ENCODE measurements at places on chromosomes 2 and 18.

GRCh38 chr2:96832754-96833507 lies 10.9 kb downstream of the ANKRD23 start:
- peak; percentile 57 for DNase-seq

- DNase-seq = no peak
These were observed 234.3 kb downstream of the AGAP1 start for GRCh38 chr2:235727891-235728799.

GRCh38 chr2:222050981-222051380 lies 247.8 kb downstream of the PAX3 start:
- no peak for DNase-seq

DNA sequence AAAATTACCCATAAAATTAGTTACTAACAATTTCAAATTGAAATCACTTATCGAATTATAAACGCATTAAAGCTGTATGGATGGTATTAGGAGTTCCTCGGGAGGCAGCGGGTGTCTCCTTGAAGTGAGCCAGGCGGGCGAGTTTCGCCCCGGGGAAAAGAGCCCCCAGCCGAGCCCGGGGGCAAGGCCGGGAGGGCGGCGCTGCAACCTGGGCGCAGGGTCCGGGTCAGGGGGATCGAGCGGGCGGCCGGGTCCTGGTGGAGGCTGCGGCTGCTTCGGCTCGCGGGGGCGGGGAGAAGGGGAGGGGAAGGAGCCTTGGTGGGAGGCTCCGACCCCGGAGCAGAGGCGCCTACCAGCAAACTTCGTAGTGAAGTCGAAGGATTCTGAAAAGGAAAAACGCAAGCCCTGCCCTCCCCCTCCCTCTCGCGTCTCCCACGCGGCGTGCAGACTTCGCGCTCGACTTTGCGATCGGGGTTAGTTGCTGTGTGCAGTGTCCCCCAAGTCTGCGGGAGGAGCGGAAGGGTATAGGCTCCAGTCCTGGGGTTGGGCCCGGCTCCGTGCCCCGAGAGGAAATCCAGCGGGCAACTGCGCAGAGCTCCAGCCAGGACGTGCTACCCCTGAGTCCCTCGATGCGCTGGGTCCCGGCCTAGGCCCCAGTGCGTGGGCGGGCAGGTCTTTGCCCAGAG lies 140.8 kb downstream of the MEIS1 start:
- peak; percentile 39 for DNase-seq

GRCh38 chr2:221478485-221478863 lies 93.6 kb downstream of the EPHA4 start:
- no peak for DNase-seq

GRCh38 chr18:57148263-57148662 lies 1.4 kb downstream of the BOD1L2 start:
- DNase-seq = no peak

GRCh38 chr2:159051661-159052060 lies 83.2 kb downstream of the TANC1 start:
- DNase-seq = no peak

GRCh38 chr2:127913808-127914457 lies 28.2 kb upstream of the AMMECR1L start:
- no peak for DNase-seq

- DNase-seq = no peak
These were observed 1.8 kb downstream of the B3GNT7 start for GRCh38 chr2:231397011-231397927.

GRCh38 chr2:241354668-241355658 lies 1.1 kb upstream of the FARP2 start:
- peak; percentile 63 for DNase-seq

DNA sequence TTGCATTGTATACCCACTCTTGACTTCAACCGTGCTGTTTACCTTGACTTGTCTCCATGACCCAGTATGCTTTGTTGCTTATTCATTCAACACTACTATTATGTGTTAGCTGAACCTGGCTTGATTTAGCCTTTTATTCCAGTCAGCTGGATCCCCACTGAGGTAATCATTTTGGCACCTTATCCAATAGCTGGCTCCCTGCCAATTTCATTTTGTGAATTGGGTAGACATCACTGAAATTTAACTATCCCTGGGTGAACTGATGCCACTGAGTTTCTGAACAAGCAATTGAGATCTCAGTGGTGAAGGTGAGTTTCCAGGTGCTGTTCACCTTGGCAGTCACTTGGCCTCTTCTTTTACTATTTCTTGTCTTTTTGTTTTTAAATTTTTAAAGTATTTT lies 584.3 kb downstream of the ADCYAP1 start:
- DNase-seq = no peak

GRCh38 chr18:54359233-54359632 lies 1.5 kb downstream of the C18orf54 start:
- peak; percentile 0 for DNase-seq

DNA sequence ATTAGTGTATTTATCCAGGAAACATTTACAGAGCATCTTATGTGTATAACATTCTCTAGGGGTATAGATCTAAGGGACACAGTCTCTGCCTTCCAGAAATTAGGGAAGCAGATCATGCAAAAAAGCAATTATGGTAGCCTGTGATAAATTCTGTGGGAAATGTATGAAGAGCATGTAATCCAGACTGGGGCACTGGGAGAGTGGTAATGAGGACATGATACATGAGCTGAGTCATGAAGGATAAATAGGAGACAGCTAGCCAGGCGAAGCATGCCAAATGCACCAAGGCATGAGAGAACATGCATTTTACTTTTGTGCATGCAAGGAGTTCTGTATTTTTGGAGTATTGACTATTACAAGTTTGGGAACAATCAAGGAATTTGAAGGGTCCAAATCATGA lies 8.9 kb upstream of the RPRM start:
- DNase-seq = no peak

DNA sequence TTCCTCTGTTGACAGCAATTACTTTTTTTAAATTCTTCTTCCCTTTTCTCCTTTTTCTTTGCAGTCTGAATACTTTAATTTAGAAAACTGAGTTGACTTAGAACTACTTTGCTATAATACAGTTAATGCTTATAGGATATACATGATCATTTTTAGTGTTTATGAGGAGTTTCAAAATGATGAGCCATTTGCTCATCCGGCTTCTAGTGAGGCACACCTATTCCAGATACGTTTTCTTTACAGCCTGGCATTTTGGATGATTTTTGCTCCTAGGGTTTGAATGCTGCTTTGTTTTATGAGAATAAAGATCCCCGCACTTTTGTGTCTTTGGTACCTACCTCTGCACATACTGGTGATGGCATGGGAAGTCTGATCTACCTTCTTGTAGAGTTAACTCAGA lies 52.8 kb downstream of the EIF5B start:
- DNase-seq = no peak

DNA sequence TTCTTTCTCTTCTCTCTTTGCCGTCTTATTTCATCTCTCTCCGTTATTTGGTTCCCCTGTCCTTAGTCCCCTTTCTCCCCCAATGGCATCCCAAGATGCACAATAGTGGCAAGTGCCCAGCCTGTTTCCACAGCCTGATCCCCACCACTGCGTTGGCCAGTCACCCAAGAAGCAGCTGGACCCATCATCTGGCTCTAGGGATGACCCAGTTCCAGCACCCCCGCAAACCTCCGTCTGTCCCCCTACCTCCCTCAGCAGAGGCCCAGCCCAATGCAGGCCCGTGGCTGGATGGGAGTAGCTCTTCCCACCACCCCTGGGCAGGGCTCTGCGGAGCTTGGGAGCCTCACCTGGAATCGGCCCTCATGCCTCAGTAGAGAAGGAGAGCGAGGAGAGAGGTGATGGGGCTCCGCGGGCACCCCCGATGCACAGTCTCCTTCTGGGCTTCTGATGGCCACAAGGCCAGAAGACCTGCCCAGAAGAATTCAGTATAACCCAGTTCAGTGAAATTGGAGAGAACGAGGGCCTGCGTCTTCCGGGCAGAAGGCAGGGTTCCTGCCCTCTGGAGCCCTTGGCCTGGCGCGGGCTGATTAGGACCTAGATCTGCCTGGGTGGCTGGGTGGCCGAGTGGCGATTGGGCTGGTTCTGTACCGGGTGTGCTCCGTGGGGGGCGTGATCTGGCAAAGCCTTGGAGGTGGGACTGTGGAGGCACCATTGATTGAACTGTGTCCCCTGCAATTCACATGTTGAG lies 50.9 kb downstream of the RRM2 start:
- no peak for DNase-seq

GRCh38 chr2:165868211-165868610 lies 74.2 kb upstream of the GALNT3 start:
- DNase-seq = peak; percentile 38

DNA sequence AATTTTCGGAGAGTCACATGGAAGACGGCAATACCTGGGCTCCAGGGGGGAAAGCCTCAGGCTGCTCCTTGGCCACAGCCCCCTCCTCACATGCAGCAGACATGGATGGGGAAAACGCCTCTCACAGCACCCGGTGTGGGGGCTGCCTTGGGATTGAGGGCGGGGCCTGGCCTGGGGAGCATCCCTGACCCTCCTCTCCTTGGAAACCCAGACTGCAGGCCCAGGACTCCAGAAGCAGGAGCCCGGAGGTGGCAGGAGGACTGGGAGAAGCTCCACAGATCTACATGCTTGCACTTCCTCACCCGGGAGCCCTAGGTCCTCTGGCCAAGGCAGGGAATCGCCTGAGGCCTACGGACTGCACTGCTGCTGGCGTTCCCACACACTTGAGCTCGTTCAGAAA lies 12.1 kb upstream of the HES6 start:
- DNase-seq = no peak

DNA sequence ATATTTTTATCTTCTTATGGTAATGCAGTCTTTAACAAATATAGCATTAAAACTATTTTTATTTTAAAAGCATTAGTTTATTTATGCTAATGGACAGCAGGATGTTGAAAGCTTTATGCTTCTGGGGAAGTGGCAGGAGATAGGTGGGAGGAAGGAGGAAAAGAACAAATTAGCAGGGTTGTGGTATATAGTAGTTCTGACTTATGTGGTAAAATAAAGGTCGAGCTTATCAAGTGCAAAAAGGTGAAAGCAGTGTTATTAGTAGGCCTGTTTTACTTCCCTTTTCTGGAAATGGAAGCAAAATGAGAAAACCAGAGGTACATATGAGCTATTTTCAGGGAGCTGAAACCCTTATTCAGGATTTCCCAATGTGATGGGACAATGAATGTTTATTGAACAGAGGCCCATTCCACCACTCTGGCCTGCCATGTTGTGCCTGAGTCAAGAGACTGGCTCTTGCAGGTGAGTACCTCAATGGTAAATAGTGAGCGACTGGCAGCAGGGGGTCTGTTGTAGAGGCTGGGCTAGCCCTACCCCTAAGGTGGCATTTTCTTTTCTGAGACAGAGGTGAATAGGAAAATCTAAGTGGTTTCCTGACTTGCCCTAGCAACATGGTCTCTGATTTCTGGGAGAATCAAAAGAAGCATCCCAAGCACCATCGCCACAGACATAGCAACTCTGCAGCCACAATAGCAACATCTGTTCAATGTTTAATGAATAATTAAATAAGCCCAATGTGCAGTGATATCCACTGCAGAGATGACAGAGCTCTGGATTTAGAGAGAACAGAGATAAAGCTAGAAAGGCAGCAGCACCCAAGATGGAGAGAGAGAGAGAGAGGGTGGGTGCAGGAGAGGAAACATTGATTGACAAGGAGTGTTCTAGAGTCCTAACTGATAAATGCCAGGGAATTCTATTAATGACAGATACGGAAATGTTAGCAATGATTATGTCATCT lies 119.7 kb downstream of the UPP2 start:
- DNase-seq = no peak

DNA sequence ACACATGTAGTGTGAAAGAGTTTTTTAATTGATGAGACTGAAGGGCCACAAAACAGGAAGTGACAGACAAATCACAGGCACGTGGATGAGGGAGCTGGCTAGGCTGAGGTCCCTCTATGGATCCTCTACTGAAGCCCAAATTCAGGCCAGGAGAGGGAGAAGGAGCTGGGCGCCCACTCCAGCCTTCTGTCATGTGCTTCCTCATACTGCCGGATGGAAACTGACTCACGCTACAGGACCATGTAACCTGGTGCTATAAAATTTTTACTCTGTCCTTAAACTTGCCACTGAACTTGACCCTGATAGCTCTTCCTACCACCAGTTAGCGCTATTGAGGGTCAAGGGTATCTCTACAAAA lies 31.3 kb downstream of the PSTPIP2 start:
- DNase-seq = no peak

GRCh38 chr2:290090-290722 lies 2.3 kb upstream of the ALKAL2 start:
- DNase-seq = peak; percentile 66

DNA sequence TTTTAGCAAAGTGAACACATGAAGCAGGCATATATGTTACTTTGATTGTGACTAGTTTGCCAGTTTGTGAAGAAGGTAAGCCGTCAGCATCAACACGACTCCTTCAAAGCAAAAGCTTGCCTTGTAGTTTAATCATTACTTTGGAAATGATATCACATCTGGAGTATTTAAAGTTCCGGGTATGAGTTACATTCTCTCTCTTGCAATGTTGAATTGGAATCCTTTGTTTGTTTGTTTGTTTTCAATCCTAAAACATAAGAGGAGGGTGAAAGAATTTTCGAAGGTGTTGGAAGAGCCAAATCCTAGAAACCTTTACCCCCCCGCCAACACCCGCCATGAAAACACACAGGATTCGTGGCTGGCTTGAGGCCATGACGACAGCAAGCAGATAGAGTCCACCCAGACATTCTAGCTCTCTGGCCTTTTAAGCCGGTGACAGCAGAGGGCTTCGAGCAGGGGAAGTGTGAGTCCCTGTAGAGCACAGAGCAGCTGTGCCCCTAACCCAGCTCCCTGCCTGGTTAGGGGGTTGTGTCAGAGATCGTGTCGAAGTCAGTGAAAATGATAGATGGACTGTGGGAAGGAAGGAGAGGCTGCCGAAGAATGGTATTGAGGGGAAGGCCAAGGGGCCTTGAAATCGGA lies 103.8 kb upstream of the SMIM21 start:
- DNase-seq = no peak

GRCh38 chr2:207513551-207514257 lies 16.1 kb upstream of the CREB1 start:
- peak; percentile 100 for DNase-seq

GRCh38 chr2:59540864-59541263 lies 1012.6 kb downstream of the BCL11A start:
- no peak for DNase-seq

DNA sequence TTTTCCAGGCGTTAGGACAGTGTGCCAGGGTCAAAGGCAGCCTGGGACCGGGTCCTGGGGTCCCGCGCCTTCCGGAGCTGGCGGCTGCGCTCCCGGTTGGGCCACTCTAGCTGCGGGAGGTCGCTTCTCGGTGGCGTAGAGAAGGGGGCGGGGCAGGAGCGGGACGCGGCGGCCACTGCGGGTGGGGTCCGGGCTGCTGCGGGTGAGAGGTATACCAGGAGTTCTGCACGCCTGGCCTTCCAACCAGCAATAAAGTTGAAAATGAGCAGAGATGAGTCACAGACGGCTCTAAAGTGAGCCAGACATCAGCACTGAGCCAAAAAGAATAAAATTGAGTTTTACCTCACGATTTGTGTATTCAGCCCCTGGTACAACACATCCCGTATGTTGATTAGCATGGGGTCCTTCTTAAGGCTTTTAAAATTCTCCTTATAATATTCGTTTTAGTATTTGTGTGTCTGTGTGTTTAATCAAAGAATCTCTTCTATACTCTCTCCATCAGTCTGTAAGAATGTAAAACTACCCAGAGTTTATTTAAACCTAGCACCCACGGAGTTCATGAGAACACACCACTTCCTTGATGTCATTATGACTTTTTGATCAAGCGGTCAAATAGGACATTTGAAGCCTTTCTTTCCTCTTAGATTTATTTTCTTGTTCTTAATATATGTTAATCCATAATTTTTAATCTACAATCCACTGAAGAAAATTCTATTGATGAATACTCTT lies at the start of gene C1GALT1C1L:
Gene C1GALT1C1L (minus strand): TSS at position 108 of the 729 bp plus-strand sequence. CDS start 107 bp downstream, at position 1.
- peak; percentile 62 for DNase-seq

- peak; percentile 84 for DNase-seq
These were observed 84.5 kb downstream of the AFF3 start for GRCh38 chr2:100057901-100058261.

GRCh38 chr2:227472265-227473121 lies 537 bp downstream of the AGFG1 start:
- no peak for DNase-seq

GRCh38 chr2:15652801-15653200 lies 61.1 kb downstream of the DDX1 start:
- DNase-seq = no peak

Measured in fibroblast of skin of right quadriceps (primary cell).